ENCODE measurements at places on chromosomes 3 and 15.
A peak's percentile ranks its signal among the peaks of the same experiment; 100 is the strongest.

- no peak for DNase-seq
Measured at GRCh38 chr3:126397610-126398422, 3.1 kb downstream of the CFAP100 start.

DNA sequence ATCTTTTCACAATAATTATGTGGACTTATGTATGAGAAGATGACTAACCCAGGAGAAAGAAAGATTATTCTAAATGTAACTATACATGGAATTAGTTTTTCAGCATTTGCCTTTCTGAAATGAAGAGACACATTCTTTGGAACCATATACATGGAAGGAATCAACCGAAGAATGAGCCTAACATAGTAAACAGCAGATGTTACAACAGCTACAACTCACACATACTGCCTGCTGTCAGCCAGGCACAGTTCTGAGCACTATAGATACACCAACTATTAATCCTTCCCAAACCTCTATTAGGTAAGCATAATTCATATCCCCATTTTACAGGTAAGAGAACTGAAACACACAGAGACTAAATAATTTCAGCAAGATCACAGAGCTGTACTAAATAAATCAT is 840.0 kb downstream of the ROBO1 start:
- DNase-seq: no peak

- DNase-seq: no peak
Measured at GRCh38 chr15:57516327-57517029, 75.2 kb upstream of the MYZAP start.

GRCh38 chr3:100882571-100882984 is 110.6 kb downstream of the ABI3BP start:
- DNase-seq: no peak

GRCh38 chr3:71454512-71455403 is 128.8 kb downstream of the FOXP1 start:
- no peak for DNase-seq

- DNase-seq: peak; percentile 75
Measured at GRCh38 chr15:65318870-65319356, 14.4 kb downstream of the RNU5B-1 start.

- no peak for DNase-seq
Measured at GRCh38 chr3:61416618-61417017, 144.8 kb upstream of the PTPRG start.

GRCh38 chr3:74403307-74403706 is 211.2 kb downstream of the CNTN3 start:
- DNase-seq: no peak

GRCh38 chr3:197854596-197855343 is 63.7 kb downstream of the LRCH3 start:
- no peak for DNase-seq

DNA sequence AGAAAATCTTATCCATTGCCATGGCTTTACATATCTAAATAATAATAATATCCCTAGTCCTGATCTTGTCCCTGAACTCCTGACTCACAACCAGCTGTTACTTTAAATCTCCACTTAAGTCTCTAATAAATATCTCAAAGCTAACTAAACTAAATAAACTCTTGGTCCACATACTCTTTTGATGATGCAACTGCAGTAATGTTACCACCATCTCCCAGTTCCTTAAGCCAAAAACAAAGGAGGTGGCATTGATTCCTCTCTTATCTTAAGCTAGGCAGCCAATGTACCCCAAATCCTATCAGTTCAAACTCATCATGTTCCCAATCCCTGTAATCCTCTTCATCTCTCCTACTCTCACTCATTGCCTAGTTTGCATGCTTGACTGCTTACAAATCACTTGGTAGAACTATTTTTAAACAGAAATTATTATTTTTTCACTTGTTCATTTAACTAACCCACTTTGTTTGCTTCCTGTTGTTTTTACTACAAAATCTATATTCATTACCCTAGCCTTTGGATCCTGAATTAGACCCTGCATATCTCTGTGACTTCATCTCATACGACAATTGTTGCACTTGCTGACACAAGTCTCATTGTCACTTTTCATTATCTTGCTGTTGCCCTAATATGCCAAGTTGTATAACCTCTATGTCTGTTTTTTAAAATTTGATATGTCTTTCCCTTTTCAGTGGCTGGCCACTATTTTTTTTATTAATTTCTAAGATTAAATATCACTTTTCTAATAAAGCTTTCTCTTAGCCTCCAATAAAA is 462.2 kb downstream of the ZPLD1 start:
- no peak for DNase-seq

DNA sequence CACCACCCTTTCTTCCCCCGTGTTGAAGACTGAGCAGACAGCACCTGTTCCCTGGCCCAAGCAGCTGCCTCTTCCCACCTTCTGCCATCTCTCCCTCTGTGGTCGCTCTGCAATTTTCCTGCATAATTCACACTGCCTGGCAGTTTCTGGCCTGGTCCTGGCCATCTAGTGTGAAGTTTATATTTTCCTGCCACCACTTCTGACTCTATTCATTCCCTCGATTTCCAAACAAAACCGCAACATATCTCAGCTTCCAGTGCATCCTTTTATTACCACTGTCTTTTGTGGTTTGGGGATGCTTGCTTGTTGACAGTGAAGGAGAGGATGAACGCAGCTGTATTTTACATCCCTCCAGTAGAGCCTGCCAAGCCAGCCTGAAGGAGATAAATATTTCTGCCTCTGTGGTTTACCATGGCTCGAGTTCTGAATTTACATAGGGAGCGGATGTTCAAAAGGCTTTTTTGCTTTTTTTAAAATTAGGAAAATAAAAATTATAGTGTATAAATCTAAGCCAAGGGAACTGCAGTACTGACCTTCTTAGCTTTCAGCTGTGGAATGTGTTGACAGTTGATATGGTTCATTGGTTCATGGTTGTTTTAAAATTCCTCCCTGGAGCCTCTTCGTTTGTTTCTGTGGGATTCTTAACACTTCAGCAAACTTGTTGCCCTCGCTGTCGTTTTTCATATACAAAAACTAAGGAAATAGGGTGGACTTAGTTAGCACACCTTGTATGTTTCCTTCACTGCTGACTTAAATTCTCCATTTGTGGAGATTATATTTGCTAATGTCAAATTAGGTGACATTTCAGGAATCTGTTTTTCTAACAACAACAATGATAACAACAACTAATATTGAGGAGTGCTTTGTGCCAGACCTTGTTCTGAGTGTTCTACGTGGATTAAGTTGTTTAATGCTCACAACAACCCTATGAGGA is 250.5 kb downstream of the ADAMTSL3 start:
- no peak for DNase-seq

- no peak for DNase-seq
Measured at GRCh38 chr15:80208758-80209734, 43.0 kb downstream of the CTXND1 start.

GRCh38 chr3:155948476-155948875 is 78.0 kb downstream of the GMPS start:
- no peak for DNase-seq

DNA sequence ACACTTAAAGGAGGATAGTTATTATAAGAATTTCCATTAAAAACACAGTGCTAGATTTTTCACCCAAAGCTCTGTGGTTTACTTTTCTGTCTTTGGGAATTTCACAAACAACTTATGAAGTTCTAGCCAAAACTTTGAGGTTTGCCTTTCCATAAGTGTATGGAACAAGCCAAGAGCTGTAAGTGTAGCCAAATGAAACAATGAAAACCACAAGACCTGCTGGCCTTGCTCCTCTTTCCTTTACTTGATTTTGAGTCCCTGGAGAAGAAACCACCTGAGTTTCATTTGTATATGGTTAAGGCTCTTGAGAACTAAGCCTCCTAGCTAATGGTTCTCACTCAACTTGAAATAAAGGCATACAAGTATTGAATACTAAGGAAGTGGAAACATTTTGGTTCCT is 365.3 kb upstream of the EPHA3 start:
- DNase-seq: no peak

DNA sequence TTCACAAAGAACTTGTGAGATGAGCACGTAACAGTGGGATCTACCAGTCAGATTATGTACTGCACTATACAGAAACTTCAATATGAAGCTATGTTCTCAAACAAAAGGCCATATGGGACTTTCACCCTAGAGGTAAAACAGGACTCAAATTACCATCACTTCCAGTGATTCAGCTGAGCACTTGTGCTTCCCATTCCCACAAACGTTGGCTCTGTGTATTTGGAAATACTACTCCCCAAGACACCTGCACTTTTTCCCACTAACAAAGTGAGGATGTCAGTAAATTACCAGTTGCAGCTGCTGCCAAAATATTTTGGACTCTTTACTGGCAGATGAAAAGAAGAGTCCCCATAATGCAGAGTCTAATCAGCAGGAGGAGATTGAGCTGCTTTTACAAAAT is 1570.1 kb downstream of the SI start:
- DNase-seq: no peak

GRCh38 chr3:16146015-16146730 is 28.3 kb upstream of the GALNT15 start:
- no peak for DNase-seq

GRCh38 chr15:90497912-90498311 is 31.8 kb upstream of the CRTC3 start:
- DNase-seq: no peak

GRCh38 chr15:76345880-76346668 is 9.5 kb downstream of the ISL2 start:
- DNase-seq: peak; percentile 9

- no peak for DNase-seq
Measured at GRCh38 chr3:34239287-34239686, 440.9 kb downstream of the PDCD6IP start.

- DNase-seq: no peak
Measured at GRCh38 chr3:153043729-153044328, 118.2 kb upstream of the RAP2B start.

DNA sequence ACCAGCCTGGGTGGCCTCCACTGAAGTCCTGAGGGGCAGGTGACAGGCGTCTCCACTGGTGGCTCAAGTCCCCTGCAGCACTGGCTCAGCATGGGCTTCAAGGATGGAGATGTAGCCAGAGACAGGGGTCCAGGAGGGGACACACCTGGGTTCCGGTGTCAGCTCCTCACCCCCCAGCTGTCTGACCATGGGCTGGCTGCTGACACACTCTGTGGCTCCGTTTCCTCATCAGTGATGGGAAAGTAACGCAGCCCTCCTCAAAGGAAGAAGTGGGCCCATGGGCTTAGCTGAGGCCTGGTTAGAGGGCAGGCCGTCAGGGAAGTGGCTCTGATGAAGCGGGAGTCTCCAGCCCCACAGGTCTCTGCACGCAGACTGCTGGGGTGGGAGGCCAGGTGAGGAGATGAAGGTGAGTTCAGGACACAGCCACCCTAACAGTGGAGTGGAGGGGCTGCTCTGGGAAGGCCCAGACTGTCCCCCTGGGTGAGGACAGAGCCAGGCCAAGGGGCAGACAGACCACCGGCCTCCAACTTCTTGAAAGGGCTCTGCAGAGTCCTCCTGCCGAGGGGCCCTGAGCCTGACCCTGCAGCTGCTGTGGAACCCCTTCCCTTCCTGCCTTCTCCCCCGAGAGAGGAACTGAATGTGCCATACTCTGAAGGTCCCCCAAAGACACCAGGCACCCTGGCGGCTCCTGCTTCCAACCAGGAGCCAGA is 24.0 kb downstream of the PSTPIP1 start:
- DNase-seq: no peak

GRCh38 chr3:48404440-48405342 is 25.2 kb downstream of the PLXNB1 start:
- DNase-seq: no peak

- peak; percentile 44 for DNase-seq
Measured at GRCh38 chr15:39580485-39581241, at the start of gene THBS1. Gene THBS1 (plus strand): TSS chr15:39581079. CDS start chr15:39581858, 779 bp downstream.

GRCh38 chr3:140292684-140293083 is 357.7 kb downstream of the CLSTN2 start:
- no peak for DNase-seq

DNA sequence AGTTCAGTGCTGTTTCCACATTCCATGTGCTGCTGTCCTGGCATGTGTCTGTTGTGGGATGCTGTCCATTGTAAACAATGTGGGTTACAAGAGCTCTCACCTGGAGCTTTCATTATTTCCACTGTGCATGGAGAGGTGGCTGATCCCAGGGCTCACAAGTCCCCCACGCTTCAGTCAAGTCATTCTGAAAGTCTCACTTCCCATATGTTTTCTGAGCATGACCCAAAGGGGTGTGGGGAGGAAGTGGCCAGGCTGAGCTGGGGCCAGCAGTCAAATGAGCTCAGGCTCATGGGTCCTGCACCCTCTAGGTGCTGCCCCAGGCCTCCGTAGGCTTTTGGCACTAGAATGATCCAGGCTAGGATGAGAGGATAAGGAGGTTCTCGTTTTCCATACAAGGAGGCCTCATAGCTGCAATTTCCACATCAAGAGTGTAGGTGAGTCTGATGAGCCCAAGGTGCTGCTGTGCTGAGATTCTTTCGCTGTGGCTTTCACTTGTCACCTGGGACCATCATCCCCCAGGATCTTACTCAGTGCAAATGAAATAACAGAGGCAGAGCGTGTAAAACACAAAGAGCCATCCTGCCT is 22.0 kb downstream of the STARD5 start:
- no peak for DNase-seq

DNA sequence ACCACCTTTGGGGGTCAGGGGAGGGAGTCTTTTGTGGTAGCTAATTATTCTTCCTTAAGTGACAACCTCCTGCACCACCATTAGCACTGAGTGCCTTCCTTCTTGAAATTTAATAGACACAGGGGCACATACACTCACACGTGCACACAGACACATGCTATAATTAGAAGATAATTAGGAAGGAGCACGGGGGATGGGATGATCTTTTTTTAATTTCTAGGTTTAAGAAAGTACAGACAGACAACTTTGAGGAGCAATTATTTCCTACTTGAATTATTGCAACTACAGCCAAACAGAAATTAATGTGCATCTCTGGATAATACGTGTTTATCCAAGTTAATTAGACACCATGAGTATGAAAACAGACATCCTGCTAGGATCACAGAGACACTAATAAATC is 44.8 kb upstream of the GUCA1C start:
- DNase-seq: no peak

- DNase-seq: no peak
Measured at GRCh38 chr3:385151-385550, 188.6 kb downstream of the CHL1 start.
